HCT116 (cell line): ENCODE measurements at places on chromosomes 3 and 15. TPM values are rescaled to one million over a fixed set of nuclear protein-coding genes. Genes with fewer than 3 reads are reported as not detected.
A peak's percentile ranks its signal among the peaks of the same experiment; 100 is the strongest.

DNA sequence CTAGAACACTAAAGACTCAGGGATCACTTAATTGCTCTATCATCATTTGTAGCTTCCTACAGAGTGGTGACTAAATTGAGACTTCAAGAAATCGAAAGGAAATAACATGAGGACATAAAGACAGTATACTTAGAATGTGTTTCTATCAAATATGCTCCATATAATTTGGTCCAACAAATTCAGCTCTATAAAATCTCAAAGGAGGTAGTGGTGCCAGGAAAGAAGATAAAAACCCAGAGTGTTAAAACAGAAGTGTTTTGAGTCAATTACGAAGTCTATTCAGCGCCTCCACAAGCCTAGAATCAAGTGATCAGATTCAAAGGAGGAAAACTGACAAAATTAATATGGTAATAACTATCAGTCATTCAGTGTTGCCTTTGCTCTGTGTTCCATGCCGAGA is 22.9 kb downstream of the MAGI1 start:
- DNase-seq = no peak

DNA sequence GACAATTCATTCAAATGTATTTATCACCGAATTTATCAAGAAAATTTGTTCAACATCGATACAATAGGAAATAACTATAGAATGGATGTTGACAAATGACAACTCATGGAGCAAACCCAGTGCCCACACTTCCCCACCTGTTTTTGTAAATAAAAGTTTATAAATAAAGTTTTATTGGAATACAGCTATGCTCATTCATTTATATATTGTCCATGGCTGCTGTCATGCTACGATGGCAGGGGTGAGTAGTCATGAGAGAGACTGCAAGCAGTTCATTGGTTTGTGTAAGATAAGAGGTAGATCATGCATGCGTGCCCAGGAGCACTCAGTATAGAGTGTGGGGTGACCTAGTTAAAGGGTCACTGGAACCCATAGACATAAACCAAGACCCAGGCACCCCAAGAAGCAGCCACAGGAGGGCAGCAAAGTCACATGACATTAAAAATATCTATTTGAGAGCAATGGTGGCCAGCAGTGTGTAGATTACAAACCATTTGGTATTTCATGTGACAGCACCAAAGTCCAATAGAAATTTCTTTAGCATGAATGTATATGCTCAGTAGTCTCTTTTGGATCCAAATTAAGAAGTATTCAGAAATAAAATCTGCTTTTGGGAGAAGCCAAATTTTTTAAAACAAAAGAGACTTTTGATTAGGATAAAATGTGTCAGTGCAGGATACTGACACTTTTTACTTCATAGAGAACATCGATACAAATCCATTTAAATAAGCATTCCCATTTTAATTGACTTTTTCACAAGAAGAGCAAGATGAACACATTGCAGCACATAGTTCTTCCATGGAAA is 794.8 kb downstream of the MCTP2 start:
- peak; percentile 13 for DNase-seq

ACKR2 gene
- total RNA-seq = 0.76 TPM

DNA sequence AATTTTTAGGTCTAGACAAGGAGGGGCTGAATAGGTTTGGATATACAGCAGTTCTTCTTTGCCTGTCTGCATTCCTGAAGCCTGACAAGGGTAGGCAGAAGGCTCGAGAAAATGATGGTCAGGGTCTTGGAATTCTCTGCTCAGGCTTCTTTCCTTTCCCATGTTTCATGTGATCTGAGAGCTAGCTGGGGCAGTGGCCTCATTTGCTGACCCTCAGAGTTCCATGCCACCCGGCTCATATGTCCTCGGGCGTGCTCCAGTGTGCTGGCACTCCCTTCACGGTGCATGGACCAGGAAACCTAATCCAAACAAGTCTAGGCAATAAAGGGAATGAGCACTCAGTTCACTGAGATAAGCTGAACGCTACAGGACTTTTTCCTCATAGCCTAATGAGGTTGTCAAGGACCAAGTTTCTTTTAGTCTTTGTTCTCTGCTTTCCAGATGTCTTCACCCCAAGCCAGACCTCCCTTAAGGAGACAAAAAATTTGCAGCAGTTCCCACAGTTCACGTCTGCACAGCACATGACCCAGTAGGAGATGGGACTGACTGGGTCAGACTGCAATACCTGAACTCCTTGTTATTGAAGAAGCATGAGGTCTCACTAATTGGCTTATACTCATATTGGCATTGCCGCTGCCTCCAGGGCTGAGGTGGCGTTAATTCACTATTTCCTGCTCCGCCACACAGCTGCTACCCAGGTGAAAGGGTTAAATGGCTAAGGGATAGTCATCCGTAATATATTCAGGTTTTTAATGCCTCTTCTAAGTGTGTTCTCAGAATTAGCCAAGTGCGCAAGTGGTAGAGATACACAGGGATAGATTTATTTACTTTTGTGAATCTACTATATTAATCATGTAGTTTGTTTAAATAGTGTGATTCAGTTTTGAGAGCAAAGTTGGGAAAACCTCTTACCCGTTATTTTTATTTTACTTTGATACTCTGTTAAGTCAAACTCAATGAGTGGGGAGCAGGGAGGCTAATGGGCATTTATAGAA is 15.3 kb upstream of the RTP4 start:
- DNase-seq = no peak

DNA sequence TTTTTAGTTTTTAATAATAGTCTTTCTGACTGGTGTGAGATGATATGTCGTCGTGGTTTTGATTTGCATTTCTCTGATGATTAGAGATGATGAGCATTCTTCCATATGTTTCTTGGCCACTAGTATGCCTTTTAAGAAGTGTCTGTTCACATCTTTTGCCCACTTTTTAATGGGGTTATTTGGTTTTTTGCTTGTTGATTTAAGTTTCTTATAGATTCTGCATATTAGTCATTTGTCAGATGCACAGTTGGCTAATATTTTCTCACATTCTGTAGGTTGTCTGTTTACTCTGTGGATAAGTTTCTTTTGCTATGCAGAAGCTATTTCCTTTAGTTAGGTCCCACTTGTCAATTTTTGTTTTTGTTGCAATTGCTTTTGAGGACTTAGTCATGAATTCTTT is 185.4 kb downstream of the SUCNR1 start:
- no peak for DNase-seq

XCR1 gene
- not detected for total RNA-seq

DNA sequence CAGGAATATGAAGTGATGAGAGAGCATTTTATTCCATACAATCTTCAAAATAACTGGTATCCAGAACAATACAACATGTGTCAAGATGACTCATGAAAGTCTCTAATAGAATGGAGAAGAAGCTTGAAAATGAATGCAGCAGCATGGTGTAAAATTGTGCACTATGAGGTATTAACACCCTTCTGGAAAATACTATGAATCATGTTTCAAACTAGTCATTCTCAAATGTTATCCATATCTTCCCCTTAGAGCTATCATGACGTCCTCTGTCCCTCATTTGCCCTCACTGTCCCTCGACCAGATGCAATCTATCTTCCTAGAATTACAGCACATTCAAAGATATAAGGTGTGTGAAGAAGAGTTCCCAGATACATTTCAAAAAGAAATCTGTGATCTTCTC is 198.2 kb downstream of the NECTIN3 start:
- DNase-seq = no peak

UBAP1L gene
- total RNA-seq = 4.0 TPM

- peak; percentile 98 for DNase-seq
These were observed 500.9 kb downstream of the SOX2 start for GRCh38 chr3:182212479-182213076.

- no peak for DNase-seq
These were observed 155.6 kb downstream of the NECTIN3 start for GRCh38 chr3:111227216-111227615.

BMF gene
- total RNA-seq = 1.0 TPM

CHDH gene
- 10.8 TPM for total RNA-seq

PPARG gene
- 71.6 TPM for total RNA-seq

- DNase-seq = no peak
These were observed 56.4 kb downstream of the IQSEC1 start for GRCh38 chr3:13016721-13017255.

DNA sequence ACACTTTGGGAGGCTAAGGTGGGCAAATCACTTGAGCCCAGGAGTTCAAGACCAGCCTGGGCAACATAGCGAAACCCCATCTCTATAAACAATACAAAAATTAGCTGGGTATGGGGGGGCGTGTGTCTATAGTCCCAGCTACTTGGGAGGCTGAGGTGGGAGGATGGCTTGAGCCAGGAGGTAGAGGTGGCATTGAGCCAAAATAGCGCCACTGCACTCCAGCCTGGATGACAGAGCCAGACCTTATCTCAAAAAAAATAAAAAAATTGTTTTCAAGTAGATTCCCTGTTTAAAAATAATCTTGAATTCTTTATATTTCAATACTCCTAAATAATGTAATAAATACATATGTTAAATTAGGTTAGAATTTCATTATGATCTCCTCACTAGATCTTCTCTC is 9.8 kb downstream of the HMCES start:
- DNase-seq = no peak

- no peak for DNase-seq
These were observed 91.6 kb downstream of the NR2F2 start for GRCh38 chr15:96422125-96422524.

CLDN18 gene
- 0.17 TPM for total RNA-seq

- no peak for DNase-seq
These were observed 172.7 kb upstream of the TP63 start for GRCh38 chr3:189458528-189458927.
